RKO (cell line): ENCODE measurements at places on chromosomes 11 and 22.

DNA sequence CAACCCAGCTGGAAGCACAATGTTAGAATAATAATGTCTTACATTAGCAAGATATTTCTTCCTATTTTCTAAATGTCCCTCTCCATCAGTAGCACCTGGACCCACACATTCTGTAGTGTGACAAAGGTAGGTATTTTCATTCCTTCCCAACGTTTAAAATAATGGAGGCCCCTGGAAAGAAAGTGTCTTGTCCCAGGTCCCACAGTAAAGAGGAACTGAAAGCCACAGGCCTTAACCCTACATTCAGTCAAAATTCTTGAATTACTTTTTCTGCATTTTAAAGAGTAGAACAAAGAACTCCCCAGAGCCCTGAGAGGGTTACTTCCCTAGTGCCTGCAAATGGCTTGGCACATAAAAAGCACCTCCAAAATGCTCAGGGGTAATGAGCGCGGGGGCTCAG is 26.3 kb downstream of the OPCML start:
- no peak for DNase-seq

DNA sequence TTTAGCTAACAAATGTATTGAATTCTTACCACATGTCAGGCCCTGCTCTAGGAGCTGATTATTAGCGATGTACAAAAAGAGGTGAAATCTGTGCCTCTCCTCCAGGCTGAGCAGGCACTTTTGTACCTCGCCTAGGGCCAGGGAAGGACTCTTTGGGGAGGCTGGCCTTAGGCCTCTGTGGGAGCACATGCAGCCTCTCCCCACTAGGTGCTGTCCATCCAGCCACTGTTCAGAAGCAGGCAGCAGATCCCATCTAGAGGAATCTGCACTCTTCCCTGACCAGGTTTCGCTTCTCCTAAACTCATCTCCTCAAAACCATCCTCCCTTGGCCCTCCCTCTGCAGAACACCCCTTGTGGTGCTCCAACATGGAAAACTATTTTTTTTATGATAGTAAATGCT is 51.9 kb upstream of the WT1 start:
- DNase-seq = peak; percentile 34

DNA sequence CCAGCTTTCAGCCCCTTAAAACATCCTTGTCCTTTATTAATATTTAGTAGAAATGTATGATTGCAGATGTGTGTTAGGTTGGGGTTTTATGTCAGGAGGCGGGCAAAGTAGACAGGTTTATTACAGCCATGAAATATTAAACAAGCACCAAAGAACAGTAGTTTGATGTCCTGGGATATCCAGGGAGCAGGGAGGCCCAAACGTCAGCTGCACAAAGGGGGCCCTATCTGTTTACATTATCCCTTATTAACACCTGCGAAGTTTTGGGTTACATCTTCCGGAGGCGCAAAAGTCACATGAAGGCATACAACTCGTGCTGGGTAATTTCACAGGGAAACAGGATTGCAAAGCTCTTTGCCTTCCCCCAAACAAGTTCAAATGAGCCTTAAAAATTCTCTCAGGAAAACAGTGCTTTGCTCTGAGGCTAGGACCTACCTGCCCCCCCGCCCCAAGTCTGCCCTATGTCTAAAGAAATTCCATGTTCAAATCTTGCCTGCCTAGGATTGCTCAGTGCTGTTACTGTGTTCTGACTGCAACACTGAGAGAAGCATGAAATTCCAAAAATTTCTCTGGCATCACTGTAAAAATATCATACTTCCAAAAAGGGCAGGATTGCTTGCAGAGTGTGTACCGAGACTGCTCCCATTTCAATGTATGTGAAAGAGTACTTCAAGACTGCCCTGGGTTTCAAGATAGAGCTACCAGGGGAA is 8.9 kb downstream of the MN1 start:
- no peak for DNase-seq

DNA sequence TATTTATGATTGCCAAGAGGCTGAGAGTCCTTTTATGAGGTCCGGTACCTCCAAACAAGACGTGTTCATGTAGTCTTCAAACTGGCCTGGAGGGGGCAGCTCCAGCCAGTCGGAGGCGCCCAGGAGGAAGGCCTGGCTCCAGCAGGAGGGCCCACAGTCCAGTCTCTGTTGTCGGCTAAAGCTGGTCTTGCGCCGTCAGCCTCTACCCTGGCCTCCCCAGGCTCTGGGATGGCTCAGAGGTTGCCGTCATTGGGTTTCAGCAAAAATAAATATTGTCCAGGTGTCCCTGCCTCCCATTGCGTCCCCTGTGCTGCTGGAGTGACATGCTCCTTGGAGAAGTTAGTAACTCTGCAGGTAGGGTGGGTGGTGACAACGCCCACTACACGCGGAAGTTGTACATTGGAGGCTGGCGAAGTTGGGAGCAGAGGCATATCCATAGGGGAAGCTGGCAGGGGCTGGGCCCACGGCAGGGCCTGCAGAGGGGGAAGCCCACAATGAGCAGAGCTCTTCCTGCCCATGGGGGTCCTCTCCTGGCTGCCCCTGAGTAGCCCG is 1.0 kb upstream of the SLC25A1 start:
- peak; percentile 89 for DNase-seq

DNA sequence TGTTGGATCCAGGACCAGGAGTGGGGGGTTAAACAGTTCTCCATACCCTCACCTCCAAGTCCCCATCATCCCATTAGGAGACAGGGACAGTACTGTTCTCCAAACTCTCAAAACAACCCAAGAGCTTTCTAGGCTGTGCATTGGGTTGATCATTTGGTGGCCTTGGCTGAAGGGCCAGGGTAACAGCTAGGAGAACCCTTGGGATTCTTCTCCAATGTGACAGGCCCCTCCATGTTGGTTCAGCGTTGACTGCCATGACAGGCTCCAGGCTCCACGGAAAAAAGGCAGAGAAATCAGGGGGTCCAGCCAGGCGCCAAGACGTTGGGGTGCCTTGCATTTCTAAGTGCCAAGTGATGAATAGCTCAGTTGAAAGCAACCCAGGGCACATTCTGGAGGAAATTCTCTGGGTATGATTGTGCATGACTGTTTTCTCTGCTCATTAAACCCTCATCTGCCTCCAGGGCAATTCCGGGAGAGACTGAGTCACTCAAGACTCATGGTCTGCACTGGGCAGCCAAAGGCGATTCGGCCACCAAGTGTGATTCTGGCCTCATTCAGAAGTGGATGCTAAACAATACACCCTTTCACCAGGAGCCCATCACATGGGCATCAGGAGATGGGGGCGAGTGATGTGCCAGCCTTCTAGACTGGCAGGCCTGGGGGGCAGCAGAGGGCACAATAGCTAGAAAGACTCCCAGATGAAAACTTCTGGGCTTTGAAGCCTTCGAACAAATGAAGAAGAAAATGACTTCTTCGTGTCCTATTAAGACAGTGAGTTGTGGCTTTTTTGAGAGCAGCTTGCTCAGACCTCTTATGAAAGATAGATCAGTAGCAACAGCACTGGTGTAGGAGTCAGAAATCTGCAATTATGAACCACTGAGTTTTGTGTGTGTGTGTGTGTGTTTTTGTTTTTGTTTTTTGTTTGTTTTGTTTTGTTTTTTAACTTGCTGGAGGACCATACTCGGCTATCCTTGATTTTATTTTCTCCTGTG is 27.7 kb downstream of the CD44 start:
- peak; percentile 89 for DNase-seq

GRCh38 chr11:3189886-3190583 is 24.9 kb upstream of the OSBPL5 start:
- DNase-seq = no peak

DNA sequence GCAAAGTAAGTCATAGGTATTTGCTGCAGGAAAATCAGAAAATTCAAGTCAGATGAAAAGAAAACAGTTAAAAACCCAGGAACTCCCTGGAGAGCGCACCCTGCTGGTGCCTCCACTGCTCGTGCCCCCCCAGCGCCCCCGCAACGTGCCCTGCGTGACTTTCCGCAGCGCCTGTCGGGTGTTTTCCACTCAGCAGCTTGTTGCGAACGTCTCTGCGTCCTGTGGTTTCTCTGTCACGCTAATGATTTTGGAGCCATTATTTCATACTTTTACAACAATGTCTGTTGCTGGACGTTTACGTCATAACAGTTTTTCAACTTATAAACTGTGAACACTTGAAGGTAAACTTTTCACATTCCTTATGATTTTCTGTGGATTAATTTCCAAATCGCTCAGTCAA is 5.0 kb downstream of the CRELD2 start:
- no peak for DNase-seq

DNA sequence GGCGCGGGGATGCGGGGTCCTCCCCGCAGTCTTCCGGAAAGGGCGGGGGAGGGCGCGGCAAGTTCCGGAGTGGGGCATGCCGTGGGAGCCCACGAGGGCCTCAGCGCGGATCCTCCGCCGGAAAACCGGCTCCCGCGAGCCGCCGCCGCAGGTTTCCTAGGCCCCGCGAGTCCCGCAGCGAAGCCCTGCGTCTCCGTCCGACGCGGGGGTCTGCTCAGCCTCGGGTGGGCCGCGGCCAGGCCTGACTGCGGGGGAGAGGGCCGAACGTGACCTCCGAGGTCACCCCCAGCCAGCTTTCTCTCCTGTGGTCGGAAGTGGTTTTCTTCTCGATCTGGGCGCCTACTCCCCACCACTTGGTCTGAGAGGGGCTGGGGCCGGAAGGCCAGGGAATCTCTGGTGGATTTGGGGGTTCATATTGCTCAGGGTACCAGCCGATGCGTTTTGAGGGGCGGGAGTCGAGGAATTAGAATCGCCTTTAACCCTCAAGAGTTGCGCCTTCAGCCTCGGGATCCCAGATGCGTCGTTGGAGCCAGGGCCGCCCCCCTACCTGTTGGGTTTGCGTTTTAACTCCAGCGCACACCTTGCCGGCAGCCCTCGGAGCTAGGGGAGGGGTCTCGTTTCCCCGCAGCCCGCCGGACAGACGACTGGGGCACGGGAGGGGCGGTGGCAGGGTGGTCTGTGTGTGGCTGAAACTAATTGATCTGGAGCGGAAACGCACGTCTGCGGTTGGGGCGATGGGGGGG is 3.6 kb upstream of the CCND1 start:
- DNase-seq = peak; percentile 32

DNA sequence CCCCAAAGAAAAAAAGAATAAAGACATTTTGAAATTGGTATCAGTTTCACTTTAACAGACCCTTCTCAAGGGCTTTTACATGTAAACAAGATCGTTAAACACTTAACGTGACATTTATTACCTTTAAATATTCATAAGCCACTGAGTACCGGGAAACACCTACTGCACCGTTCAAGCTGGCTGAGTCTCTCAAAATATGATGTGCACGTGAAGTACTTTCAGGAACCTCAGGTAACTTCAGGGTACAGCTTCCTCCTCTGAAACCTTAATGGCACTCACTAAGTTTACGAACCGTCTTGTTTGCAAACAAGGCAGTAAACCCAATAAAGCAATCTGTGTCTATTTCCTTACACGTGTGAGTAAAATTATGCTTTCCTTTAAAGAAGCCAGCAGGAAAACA is 105.5 kb upstream of the TENM4 start:
- DNase-seq = no peak

GRCh38 chr11:3942160-3942955 is 86.9 kb downstream of the STIM1 start:
- DNase-seq = no peak

- DNase-seq = no peak
Measured at GRCh38 chr11:75352588-75353206, 1.2 kb upstream of the ARRB1 start.

DNA sequence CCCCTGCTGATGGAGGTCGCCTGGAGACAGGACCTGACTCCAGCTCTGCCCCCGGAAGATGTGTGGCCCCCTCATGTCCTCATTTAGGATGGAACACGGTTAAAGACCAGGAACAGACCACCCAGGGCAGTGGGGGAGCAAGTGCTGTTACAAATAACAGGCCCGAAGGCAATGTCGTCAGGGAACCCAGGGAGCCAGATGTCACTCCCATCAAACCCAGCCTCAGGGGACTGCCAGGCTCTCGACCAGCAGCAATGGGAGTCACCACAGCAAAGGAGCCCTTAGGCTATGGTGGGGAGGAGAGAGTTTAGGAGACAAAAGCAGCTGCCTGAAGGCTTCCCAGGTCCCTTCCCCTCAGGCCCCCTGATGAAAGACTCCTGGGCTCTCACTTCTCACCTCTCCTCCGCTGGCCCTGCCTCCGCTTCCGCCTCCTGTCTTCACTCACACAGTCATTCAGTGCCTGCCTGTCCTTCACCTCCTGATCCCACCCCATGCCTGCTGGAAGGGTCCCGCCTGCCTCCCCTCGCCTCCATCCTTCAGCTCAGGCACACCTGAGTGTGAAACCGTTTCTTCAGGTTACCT is 4.4 kb downstream of the RPS19BP1 start:
- DNase-seq = no peak

- DNase-seq = no peak
Measured at GRCh38 chr11:65826984-65827735, 6.6 kb upstream of the SNX32 start.

GRCh38 chr22:30876915-30877553 is 91.5 kb downstream of the MORC2 start:
- DNase-seq = no peak

DNA sequence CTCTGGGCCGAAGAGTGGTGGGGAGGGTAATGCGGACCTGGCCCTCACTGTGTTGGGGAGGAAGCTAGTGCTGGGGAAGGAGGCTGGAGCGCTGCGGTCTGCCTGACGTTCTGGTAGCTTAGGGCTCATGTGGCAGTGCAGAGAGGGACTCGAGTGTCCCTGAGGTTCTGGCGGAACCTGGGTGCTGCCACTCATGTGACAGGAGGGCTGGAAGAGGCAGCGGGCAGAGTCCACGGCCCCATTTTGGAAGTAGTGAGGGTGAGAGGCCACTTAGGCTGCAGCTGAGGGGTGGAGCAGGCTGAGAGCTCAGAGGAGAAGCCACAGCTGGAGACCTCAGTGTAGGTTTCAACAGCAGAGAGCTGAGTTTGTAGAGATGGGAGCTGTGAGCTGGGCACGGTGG is 16.2 kb upstream of the TRMU start:
- DNase-seq = no peak

- no peak for DNase-seq
Measured at GRCh38 chr11:69242266-69242920, 51.6 kb upstream of the MYEOV start.

- no peak for DNase-seq
Measured at GRCh38 chr11:117610901-117611300, 186.1 kb downstream of the DSCAML1 start.
